ENCODE measurements at places on chromosomes 12 and 14. TPM values are rescaled to one million over a fixed set of nuclear protein-coding genes. Genes with fewer than 3 reads are reported as not detected.

DNA sequence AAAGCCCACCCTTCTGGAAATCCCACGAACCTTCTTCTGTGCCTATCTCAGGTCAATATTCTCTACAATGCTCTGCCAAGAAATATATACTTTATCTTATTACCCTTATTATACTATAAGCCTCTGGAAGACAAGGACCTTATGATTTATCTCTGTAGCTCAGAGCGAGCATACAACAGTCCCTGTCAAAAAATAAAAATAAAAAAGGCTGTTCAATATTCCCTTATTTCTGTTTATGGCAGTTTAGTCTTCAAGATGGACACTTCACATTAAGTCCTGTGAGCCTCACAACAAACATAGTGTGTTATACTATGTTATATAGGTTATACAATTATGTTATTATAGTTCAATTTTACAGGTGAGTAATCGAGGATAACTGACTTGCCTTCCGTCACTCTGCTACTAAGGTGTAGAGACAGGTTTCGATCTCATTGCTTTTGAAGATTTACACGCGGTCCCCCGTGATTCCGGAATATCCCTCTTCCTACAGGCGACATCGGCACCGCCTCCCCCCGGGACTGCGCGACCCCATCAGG, 562 bp downstream of the EAPP start:
- DNase-seq: no peak

GRCh38 chr12:131058700-131059099, 105.0 kb downstream of the ADGRD1 start:
- DNase-seq: no peak

- DNase-seq: no peak
Observed at GRCh38 chr12:11880381-11880780, 190.4 kb upstream of the BCL2L14 start.

GRCh38 chr12:4849795-4850345, 59.8 kb upstream of the KCNA1 start:
- no peak for DNase-seq

GRCh38 chr12:105986779-105987684, 151.7 kb downstream of the NUAK1 start:
- peak; percentile 28 for DNase-seq

DNA sequence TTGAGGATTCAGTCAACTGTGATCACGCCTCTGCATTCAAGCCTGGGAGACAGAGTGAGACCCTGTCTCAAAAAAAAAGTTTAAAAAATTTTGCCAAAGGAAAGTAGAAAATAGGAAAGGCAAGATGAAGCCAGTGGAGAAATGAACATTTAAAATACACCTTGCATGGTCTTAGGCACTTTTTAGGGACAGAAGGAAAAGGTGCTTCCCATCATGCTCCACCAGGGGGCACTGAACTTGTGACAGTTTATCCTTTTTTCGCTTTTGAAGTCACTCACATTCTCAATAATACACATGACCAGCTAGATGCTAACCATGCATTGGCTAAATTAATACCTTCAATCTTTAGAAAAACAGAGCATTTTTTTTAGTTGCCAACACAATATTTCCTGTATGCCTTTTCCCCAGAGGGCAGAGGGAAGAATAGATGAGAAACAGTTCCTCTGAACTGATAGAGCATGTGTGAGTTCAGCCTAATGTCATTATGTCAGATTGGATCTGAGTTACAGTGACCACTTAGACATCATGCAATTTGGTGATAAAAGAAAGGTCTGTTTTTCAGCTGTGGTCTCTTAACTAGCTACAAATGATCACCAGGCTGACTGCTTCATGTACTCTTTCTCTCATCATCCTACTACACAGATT, 221.8 kb upstream of the SSTR1 start:
- no peak for DNase-seq

- no peak for DNase-seq
Observed at GRCh38 chr12:12996209-12996608, 3.9 kb downstream of the HEBP1 start.

DNA sequence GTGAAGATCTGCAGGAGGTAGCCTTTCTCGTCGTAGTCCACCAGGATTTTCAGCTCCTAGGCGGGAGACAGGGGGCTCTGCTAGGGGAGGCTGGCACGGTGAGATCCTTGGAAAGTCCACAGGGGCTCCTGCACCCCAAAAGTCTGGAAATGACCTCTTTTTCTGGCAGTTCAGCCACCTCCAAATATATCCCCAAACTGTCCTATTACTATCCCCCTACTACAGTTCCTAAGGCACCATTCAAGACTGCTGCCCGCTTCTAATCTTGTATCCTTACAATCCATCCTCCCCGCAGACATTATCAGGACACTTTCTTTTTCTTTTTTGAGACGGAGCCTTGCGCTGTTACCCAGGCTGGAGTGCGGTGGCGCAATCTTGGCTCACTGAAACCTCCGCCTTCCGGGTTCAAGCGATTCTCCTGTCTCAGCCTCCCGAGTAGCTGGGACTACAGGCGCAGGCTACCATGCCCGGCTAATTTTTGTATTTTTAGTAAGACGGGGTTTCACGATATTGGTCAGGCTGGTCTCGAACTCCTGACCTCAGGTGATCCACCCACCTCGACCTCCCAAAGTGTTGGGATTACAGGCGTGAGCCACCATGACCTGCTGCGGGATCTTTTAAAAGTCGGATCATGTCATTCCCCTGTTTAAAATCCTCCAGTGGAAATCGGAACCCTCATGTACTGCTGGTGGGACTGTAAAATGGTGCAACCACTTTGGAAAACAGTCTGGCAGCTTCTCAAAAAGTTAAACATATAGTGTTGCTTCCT, 18.5 kb downstream of the HPD start:
- no peak for DNase-seq

DNA sequence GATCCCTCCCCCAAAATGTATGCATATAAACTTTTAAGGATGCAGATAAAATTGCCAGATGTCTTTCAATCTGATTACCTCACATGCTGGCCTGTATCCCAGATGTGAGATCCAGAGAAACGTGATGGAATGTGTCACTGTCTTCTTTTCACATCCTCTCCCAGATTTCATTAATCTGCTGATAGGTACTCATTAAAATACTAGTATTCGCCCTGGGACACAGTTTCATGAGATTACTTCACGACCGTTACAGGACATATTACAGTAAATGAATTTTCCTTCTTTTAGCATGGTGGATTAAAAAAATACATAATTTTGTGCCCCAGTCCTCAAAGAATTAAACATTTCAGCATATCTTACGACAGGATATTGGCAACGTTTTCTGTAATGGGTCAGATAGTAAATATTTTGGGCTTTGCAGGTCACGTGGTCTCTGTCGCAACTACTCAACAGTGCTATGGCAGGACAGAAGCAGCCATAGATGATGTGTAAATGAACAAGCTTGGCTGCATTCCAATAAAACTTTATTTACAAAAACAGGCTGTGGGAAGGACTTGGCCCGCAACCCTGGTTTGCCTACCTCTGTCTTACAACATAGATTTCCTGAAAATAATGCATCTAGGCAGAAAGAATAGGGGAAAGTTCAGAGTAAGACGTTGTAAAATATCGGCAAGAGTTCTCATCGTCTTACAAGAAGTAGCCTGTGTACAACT, 156.0 kb upstream of the DIO3 start:
- DNase-seq: no peak

DNA sequence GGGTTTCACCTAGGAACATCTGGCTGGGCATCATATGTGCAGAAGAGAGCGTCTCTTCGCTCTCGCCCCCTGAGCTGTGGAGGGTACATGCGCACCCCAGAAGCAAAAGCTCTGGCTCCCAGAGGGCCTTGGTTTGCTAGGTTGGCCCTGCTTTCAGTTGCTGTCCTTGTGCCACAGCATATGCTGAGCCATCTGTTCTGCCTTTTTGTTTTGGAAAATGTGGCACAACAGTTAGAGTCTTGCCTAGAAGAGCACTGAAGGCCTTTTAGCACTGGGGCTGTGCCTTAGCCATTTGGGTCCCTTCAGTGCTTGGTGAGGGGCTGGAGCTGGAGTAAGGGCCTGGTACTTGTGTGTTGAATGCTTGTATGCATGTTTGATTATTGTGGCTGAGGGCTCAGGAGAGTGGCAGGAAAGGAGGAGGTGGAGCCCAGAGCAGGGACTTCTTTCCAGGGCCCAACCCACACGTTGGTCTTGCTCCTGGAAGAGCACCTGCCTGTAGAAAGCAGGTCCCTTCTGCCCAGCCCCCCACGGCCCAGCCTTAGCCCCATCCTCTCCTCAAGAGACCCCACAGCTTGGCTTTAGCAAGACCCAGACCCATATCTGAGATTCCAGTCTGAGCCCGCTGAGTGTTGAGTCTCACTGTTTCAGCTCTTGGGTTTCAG, 113.7 kb downstream of the SLC25A47 start:
- DNase-seq: no peak

DNA sequence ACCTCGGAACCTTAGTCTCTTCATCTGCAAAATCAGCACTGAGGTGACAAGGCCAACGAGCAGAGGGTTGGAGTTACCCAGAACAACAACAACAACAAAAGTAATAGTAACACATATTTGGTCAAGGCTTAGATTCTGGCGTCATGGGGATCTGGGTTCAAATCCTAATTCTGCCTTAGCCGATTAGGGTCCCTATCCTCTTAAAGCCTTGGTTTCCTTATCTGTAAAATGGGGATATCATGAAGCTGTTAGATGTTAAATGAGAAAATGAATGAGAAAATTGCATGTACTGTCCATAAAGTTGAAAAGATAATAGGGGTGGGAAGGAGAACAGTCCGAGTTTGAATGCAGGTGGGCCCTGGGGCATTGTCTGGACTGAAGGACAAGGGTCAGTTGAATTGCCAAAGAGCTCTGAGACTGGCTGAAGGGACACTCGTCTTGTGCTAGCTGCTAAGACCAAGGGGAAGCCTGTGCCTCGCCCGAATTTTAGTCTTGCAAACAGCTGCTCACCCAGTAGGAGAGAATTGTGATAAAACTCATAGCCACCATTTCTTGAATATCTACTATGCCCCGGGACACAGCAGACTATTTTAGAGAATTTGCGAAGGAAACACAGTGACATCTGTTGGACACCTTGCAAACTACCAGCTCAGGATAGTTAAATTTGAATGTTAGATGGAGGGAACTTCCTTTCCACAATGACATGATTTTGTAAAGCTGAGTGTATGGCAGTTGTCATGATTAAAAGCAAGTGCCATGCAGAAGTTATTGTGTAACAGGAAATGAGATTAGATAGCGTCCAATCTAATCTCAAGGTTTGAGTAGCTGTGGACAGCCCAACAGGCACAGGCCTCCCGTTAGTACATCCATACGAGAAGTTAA, 6.8 kb upstream of the HNF1A start:
- no peak for DNase-seq

DNA sequence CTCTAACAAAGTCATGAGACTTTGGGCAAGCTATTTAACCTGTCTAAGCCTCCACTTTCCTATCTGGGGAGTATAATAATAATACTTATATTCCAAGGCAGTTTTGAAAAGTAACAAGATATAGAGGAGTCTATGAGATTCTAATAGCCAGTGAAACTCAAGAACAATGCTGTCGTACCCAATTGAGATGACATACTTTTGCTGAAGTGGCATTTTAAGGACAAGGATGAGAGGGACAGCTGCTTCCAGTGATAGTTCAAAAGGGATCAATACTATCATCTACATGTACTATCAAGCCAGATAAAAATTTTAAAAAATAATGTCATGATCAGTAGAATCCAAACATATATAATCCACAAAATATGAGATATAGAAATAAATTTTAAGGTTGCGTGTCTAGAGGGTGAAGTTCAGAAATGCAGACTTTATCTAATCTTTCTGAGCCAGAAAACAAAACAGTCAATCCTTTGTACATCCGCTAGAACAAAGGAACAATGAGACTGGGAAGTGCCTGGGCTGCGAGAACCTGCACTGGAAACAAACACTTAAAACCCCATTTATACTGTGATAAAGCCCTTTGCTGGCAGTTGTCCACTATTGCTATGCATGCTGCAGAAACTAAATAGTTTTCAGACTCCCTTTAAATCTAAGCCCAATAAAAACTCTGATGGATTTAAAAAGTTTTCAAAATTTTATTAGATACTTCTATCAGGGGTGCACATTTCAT, 38.6 kb downstream of the PTPRB start:
- no peak for DNase-seq

- no peak for DNase-seq
Observed at GRCh38 chr14:54438703-54439102, 2.5 kb downstream of the CNIH1 start.

- no peak for DNase-seq
Observed at GRCh38 chr12:102521662-102522277, 41.4 kb upstream of the IGF1 start.

DNA sequence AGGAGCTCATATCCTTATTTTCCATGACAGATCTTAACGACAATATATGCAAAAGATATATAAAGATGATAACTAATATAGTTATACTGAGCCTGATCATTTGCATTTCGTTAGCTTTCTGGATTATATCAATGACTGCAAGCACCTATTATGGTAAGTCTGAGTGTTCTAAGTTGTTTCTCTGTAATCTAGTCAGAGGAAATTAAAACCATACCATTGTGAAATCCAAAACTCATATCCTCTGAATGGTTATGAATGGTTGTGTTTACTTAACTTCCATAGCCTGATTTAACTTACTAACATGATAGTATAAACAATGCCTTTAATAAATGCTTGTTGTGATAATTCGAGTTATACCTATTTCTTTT, 760 bp downstream of the TMEM19 start:
- no peak for DNase-seq

DNA sequence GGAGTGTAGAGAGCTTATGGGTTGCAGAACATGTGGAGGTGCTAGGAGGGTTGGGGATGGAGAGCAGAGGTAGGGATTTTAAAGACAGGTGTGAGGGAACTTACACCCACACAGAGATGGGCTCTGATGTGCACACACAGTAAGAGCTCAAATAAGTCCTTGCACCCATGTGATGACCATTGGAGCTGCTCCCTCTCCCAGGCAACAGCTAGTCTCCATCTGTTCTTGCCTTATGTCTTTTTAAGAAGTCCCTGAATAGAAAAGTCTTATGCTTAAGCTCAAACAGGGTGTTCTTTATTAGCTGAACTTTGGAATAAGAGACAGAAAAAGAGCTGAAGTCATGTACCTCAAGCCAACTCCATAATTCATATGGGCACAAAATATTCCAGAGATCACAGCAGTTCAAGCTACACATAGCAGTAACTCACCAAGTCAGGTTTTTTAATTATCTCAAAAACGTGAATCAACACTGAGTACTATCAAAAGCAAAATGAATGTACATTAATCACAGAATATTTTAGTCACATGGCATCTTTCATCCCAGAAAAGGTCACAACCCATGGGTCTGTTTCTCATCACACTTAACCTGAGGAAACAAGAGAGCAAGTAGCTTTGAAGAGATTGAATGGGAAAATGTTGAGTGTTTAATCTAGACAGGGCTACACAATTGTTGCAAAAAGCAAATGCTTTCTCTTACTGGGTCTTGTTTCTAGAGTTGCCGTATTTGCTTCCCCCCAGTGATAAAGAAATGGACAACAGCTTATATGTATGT, 1513.6 kb upstream of the SEL1L start:
- no peak for DNase-seq

GRCh38 chr12:88398031-88398430, 182.2 kb downstream of the KITLG start:
- DNase-seq: no peak

Gene IL23A
- total RNA-seq: not detected

Gene BCL2L2
- 35.4 TPM for total RNA-seq

Gene LHX5
- total RNA-seq: not detected

Gene TRIM9
- total RNA-seq: 0.62 TPM

Gene MIPOL1
- total RNA-seq: 7.0 TPM

Gene TAS2R7
- not detected for total RNA-seq

Gene INSM2
- not detected for total RNA-seq

Gene SDR39U1
- 76.6 TPM for total RNA-seq

Measured in Right ventricle myocardium inferior (tissue), 1 donor.